ENCODE measurements at places on chromosomes 1 and 21.

DNA sequence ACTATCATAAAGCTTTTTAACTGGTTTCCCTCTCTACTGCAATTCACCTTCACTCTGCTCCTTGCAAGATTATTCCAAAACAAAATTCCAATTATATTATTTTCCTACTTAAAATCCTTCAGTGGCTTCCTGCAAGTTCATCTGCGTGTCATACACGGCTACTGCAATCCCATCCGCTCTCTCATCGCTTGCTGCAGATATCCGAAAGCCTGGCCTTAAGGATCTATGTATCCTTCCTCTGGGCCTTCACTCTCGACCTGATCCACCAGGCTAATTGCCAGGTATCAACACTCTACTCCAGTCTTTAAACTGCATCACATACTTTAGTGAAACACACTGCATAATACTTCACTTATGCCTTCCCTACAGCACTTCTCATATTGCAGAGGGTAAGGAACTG is 44.0 kb downstream of the VAV3 start:
- no peak for DNase-seq

DNA sequence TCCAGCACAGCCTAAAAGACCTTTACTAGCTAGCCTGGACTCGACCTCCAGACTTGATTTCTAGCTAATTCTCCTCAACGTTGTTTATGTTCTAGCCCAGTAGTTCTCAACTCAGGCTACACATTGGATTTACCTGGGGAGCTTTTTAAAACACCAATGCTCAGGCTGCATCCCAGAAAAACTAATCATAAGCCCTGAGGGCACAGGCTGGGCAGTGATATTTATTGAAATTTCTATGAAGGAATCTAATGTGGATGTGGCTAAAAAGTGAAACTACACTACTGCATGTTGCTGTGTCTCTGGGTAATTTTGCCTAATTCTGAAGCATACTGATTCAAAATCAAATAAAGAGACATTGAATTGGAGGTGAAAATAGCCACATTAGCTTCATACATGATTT is 479.4 kb downstream of the KCNT2 start:
- DNase-seq = peak; percentile 21

DNA sequence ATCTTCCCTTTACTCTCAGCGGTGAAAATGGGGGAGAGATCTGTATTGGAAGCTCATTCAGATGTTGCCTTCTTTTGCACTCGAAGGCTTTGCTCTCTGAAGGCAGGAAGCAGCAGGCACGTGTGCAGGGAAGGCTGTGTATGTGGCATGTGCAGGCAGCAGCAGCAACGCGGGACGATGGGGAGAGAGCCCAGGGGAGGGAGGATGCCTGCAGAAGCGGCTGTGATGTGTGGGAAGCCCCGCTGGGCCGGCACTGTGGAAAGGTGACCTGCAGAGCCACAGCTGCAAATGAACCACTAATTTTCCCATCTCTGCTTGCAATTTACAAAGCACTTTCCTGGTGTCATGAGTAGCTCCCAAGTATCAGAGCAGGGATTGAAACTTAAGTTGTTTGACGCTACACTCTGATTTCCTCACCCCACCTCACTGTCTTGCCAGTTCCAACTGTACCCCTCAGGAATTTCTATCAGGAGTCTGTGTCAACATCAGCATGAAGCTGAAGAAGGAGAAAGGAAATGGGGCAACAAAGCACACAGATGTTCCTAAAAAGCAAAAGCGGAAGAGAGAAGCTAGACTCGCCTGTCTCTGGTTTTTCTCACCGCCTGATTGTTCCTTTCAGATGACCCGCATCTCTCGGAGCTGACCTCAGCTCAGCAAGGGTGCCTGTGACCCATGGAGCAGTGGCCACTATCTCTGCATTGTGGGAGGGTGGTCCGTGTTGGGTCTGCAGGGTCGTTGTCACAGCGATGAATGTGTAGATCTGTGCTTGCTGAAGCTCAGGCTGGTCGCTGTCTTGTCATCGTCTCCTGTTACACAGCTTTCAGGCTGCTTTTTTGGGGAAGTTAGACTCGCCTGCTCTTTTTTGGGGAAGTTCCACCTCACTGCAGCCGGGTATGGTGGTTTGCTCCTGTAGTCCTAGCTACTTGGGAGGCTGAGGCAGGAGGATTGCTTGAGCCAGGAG is 156.1 kb downstream of the KIF26B start:
- no peak for DNase-seq

DNA sequence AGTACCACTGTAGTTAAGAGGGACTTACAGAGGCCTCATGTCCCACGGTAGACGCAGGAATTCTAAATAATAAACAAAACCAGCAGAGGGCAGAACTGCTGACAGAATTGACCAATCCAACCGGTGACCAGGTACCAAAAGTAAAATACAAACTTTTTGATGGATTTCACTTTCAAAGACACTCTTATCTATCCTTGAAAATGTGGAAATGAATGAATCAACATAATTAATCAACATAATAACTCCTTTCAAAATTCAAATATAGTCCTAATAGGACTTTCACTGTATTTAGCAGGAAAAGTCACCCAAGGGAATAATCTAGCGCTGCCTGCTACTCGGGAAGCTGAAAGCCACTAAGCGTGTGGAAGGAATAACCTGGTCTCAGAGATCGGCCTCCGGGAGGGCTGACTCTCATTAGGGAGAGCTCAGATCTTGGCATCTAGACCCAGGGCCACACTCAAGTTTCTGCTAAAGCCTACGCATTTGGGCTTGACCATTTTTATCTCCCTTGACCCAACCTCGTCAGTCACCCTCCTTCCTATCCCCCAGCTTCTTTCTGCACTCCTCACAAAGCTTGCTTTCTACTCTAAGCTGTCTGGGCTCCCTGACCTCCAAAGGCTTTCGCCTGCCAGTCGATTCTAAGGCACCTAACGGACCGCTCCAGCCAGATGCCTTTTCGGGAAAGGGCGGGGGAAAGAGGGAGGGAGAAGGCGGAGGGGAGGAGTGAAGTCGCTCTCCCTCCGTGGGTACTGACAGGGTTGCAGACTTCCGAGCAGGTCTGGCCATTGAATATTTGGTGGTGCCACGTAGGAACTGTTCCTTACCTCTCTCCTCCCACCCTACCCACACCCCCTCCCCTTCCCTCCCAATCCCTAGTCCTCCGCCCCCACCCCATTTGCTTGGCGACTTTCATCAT is 1.6 kb downstream of the COL11A1 start:
- peak; percentile 86 for DNase-seq

DNA sequence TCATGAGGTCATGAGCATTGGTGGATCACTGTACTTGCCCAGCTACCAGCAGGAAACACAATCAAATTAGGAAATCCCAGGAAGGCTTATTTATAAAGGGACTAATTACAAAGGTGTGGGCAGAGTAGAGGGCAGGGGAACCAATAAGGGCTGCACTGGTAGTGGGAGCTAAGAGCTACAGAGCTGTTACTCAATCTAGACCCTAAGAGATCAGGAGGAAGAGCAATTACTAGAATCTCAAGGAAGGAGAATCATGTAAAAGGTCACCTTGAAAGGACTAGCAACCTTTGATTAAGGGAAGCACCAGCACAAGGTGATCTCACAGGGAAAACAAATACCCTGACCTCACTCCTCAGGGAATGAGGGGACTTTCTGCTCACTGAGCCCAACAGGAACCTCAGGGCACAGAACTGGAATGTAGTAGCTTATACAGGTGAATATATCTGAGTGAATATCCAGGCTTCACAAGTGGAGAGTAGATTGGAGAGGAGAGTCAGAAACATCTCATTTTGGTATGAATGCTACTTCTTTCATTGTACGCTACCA is 66.8 kb downstream of the SAMSN1 start:
- DNase-seq = no peak

- no peak for DNase-seq
These were observed 19.7 kb downstream of the USP48 start for GRCh38 chr1:21763236-21763635.

- peak; percentile 46 for DNase-seq
These were observed 13.0 kb upstream of the KCNC4 start for GRCh38 chr1:110196917-110197765.

DNA sequence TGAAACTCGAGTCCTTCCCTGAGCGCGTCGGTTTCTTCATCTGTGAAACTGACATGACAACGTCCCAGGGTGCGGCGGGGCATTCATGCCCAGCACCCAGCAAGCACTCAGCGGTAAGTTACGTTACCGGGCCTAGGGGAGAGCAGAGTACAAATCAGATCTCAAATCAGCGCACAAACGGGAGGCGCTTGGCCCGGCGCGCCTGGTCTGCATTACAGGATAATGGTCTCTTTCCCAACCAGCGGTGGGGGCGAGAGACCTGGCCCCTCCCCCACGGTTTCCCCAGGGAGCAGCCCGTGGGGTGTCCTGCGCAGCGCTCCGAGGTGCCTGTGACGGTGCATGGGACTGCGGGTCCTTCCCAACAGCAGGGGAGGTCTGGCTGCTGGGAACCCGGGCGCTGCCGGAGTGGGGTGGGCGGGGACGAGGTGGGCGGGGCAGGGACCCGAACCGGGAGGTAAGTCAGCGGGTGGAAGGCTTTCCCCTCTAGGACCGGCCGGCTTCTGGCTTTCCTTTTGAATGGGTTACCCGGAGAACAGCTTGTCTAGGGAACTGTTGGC is 1.0 kb downstream of the TMEM51 start:
- peak; percentile 50 for DNase-seq

DNA sequence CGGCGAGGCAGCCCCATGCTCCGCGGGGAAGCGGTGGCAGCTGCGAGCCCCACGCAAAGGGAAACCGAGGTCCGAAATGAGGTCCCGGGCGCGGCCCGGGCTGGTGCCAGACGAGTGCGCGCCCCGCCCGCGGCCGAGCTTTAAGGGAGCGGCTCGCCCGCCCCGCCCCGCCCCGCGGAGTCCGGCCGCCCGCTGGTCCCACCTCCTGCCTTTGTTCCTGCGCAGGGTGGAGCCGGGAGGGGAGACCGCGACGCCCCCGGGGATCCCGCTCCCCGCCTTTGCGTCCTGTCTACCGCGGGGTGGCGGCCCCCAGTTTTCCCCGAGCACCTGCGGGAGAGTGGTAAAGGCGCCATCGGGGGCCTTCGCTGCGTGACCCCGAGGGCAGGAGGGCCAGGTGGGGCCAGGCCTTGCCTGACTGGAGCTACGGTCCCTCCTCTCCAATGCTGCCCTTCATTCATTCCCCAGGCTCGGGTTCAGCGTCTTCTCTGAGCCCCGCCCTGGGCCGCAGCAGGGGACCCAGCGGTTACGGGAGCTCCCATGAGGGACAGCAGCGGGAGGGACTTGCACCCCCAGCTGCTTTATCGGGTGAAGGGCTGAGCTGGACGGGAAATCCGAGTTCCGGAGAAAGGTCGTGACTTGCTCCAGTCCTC is at the start of gene HES2:
Gene HES2 (minus strand): TSS at position 116 of the 650 bp plus-strand sequence. CDS start 99 bp downstream, at position 17.
- no peak for DNase-seq

DNA sequence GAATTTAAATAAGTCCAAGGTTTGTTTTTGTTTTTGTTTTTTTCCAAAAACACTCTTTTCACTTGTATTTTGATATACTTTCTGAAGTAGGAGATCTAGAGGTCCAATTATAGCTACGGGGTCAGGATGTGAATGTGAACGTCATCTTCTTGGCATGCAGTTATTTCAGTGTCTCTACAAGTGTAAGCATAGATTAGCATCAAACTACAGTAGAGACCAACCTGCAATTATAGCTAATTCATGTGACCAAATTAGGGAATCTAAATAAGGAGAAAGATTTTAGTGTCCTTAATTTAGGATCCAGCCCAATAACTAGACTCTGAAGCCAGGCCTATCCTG is 107.3 kb upstream of the PALMD start:
- peak; percentile 58 for DNase-seq

GRCh38 chr1:8879464-8879921 is 1.0 kb upstream of the ENO1 start:
- DNase-seq = no peak

- no peak for DNase-seq
These were observed 72.1 kb downstream of the SYT2 start for GRCh38 chr1:202638019-202638700.

DNA sequence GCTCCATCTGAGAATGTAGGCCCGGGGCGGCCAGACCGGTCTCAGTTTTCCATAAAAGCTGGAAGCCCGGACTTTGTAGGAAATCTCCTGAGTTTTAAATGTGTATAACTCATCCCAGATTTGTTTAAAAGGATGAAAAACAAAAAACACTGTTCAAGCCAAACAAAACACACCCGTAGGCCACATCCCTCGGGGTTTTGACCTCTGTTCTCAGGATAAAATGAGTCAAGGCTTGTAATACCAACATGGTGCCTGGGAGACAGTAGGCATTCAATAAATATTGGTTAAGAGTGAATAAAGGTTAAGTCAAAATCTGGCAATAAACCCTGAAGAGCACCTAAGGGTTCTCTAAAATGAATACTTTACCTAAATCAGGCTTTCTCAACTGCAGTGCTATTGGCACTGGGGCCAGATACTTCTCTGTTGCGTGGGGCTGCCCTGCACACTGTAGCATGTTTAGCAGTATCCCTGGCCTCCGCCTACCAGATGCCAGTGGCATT is 55.0 kb downstream of the KAZN start:
- no peak for DNase-seq

GRCh38 chr1:5579966-5580365 is 412.3 kb downstream of the NPHP4 start:
- no peak for DNase-seq

DNA sequence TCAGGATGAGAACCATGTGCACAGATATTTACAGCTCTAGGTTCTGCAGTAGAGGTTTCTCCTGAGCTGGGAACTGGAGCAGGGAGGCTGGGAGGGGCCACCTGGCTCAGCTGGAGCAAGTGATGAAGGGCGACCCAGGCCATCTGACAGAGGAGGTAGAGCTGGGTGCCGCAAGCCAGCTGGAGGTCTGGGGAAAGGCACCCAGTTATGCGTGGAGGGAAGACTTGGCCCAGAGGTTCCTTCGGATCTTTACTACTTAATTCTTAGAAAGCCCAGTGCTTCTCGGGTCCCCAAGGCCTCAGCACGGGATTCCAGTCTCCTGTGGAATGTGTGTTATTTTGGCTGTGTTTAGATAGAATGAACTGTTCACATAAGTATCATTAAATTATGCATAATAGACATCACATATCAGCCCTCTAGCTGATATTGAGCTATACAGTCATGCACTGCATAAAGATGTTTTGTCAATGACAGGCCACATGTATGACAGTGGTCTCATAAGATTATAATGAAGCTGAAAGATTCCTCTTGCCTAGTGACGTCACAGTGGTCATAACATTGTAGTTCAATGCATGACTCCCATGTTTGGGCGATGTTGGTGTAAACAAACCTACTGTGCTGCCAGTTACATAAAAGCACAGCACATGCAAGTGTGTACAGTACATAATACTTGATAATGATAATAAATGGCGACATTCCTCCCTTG is 245.1 kb downstream of the RHOU start:
- DNase-seq = no peak

Data from EL (cell line).